ENCODE measurements at places on chromosomes 13 and 19.

GRCh38 chr19:28502879-28503734 is 709.8 kb downstream of the UQCRFS1 start:
- DNase-seq = no peak

GRCh38 chr19:47157431-47158321 is 27.0 kb downstream of the SAE1 start:
- peak; percentile 58 for DNase-seq

GRCh38 chr13:93343097-93343496 is 116.5 kb downstream of the GPC6 start:
- DNase-seq = no peak

- DNase-seq = peak; percentile 7
These were observed 17.5 kb downstream of the TMEM255B start for GRCh38 chr13:113776231-113777125.

GRCh38 chr19:4057931-4058692 is 8.6 kb downstream of the ZBTB7A start:
- peak; percentile 78 for DNase-seq

- DNase-seq = no peak
These were observed 14.0 kb downstream of the ZC3H4 start for GRCh38 chr19:47099576-47100050.

DNA sequence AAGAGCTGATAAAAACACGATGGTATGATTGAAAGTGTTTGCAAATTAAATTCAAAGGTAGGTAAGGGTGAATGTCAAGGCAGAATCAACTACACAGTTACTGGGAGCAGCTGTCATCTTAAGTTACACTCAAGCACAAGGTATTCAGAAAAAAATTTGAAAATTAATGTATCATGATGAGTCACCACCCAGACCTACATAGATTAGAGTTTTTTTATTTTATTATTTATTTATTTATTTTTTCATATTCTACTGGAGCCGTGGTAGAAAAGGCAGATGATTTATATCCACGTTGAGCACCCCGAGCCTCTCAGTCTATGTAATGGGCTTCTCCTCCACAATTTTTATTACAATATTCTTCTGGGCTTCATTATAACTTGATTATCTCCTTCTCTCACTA is 728.9 kb upstream of the ARGLU1 start:
- no peak for DNase-seq

DNA sequence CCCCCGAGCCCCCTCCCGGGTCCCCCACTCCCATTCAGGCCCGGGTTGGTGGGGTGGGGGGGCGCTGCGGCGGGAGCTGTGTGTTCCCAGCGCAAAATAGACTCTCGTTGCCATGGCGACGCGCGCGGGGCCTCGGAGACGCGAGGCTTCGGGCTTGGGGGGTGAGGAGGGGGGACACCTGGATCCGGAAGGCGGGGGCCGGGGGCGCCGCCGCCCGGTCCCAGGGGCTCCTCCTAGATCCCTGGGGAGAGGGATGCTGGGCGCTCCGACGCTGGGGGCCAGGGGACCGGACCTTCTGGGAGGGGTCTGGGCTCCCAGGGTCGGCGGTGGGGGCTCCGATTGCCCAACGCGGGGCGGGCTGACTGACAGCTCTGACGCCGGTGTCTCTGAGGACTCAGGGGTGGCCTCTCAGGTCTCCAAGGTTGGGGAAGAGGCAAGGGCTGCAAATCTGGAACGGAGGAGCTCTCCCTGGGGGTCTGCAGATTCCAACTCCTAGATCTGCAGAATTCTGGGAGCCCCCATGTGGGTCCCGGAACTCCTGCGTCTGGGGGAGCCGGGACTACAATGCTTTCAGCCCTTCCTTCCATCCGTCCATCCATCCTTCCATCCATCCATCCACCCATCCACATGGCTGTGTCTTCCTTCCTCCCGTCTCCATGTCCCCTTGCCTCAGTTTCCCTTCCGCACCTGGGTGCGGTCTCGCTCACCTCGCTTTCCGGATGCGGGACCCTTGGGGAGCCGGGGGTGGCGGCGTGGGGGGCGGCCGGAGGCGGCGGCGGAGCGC is 9.1 kb upstream of the SHISA7 start:
- no peak for DNase-seq

DNA sequence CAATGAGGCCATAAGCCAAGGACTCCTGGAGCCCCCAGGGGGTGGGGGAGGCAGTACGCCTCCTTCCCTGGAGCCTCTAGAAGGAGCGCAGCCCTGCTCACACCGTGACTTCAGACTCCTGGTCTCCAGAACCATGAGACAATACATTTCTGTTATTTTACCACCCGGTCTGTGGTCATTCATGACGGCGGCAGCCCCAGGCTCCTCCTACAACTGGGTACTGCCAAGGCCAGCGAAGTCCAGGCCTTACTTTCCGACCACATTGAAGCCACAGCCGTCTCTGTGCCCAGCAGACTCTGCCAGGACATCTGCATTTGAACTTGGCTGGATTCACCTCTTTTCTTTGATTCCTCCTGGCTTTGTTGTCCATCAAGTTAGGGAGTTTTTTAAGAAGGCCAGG is 10.5 kb downstream of the GNG7 start:
- no peak for DNase-seq

- DNase-seq = no peak
These were observed 6.5 kb downstream of the FGF22 start for GRCh38 chr19:645912-646778.

DNA sequence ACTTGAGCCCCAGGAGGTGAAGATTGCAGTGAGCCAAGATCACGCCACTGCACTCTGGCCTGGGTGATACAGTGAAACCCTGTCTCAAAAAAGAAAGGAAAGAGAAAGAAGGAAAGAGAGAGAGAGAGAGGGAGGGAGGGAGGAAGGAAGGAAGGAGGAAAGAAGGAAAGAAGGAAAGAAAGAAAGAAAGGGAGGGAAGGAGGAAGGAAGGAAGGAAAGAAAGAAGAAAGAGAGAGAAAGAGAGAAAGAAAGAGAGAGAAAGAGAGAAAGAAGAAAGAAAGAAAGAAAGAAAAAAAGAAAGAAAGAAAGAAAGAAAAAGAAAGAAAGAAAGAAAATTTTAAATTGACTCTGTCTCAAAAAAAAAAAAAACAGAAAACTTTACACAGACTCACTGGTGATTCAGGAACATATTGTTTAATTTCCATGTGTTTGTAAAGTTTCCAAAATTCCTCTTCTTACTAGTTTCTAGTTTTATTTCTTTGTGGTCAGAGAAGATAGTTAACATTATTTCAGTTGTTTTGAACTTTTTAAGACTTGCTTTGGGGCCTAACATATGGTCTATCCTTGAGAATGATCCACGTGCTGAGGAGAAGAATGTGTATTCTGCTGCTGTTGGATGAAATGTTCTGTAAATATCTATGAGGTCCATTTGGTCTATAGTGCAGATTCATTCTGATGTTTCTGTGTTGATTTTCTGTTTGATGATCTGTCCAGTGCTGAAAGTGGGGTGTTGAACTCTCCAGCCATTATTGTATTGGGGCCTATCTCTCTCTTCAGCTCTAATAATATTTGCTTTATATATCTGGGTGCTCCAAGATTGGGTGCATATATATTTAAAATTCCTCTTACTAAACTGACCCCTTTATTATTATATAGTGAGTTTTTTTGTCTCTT is 204.4 kb upstream of the SERP2 start:
- DNase-seq = no peak

- no peak for DNase-seq
These were observed 21.2 kb upstream of the CPB2 start for GRCh38 chr13:46126056-46126455.

DNA sequence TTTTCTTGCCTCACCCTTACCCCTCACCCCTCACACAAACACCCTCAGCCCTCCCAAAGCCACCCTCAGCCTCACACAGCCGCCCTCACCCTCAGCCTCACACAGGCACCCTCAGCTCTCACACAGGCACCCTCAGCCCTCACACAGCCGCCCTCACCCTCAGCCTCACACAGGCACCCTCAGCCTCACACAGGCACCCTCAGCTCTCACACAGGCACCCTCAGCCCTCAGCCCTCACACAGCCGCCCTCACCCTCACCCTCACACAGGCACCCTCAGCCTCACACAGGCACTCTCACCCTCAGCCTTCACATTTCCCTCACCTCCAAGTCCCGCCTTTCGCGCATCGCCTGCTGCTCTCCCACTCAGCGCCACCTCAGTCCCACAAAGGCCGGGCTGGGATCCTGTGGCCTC is 287 bp upstream of the ZSCAN22 start:
- DNase-seq = no peak

DNA sequence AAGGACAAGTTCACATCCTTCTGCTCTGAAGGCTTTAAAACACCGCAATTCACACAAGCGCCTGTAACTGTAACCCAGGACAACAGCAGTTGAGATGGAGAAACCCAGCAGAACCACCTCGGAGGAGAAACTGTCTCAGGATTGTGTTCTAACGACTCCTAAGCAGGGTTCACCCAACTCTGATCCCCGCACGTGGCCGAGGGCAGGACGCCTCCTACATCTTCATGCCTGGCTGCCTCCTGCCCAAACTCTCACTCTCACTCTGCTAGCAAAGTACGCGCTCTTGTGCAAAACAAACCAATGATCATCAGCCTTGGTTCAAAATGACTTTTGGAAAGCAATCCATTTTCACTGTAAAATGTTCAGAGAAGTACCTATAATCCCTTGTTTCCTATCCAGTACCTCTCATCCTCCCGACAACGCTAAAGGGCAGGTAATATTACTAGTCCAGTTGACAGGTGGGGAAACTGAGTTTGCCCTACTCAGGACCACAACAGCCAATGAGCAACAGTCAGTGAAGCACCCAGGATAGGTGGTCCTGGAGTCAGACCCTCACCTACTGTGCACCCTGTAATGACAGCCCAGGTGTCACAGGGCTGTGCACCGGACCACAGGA is 25.6 kb downstream of the EPS15L1 start:
- peak; percentile 35 for DNase-seq

- DNase-seq = no peak
These were observed 21.1 kb downstream of the ZNF350 start for GRCh38 chr19:51965583-51965982.

GRCh38 chr19:11067356-11068113 is 21.7 kb upstream of the LDLR start:
- peak; percentile 25 for DNase-seq

- DNase-seq = no peak
These were observed 38.8 kb downstream of the TDRD3 start for GRCh38 chr13:60435762-60436374.

DNA sequence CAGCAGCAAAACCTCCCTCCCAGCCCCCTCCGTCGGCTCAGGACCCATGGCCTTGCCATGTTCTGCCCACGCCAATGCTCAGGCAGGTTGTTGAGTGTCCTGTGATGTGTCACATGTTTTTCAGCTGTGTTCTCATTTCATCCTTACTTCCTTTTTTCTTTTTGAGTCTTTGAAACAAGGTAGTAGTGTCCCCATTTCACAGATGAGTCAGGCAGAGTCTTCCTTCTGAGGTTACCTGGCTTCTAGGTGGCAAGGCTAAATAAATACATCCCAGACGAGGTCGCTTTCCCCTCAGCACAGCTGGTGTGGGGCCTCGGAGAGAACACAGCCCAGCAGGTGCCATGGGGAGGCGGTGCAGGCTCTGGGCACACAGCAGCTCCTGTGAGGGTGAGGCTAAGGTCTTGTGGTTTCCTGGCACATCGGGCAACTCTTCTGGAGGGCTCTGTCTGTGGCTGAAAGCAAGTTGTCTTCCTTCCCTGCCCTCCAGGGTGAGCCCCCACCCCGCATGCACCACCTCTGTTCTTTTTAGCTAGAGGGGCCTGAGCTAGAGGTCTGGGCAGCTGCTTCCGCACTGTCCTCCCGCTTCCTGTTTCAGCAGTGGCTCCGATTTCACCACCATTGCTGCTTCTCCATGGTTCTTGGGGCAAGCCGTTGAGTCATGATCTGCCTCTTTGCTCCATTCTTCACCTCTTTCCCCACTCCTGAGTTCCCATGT is 15.1 kb downstream of the PRAM1 start:
- no peak for DNase-seq

DNA sequence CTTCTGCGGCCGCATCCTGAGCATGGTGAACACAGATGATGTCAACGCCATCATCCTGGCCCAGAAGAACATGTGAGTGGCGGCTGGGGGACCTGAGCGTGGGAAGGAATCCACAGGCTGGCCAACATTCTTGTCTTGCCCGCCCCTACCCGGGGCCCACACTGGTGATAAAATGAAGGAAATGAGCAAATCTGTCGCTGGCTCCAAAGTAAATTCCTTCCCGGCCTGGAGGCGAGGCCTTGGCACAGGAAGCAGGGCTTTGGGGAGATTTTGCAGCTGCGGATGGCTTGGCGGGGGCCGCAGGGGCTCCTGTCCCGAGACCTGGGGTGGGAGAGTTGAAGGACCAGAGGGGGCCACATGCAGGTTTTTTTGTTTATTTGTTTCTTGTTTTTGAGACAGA is 4.4 kb downstream of the KXD1 start:
- DNase-seq = no peak

DNA sequence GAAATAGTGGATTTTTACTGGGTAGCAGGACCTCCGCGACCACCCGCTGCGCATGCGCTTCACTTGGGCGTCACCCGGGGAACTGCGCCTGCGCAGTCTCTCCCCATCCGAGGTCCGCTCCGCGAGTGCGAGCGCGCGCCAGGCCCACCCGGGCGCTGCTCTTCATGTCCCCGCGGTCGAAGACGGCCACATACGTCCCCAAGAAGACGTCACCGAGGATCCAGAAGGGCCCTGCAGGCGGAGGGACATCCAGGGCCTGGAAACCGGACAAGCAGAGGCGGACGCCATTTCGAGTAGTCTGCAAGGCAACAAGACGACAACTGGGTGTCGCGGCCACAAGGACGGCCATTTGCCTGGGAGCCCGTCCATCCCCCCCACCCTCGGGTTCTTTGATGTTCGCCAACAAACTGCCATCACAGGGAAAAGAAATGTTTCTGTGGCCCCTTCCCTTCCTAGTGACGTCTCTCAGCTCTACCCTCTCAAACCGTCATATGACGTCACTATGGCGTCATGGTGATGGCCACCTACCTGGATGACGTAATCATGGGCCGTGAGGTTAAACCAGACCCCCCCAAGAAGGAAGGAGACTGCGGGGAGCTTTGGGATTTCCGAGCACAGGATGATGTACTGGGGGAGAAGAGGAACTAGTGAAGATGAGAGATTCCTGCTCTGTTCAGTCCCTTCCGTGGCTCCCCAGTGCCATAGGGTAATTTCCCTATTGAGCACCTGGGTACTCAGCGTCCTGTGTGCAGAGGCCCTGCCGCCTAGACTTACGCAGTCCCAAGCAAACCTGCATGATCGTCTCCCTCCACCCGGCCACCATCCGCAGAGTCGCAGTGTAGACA is 6.7 kb downstream of the NAPSA start:
- peak; percentile 27 for DNase-seq

DNA sequence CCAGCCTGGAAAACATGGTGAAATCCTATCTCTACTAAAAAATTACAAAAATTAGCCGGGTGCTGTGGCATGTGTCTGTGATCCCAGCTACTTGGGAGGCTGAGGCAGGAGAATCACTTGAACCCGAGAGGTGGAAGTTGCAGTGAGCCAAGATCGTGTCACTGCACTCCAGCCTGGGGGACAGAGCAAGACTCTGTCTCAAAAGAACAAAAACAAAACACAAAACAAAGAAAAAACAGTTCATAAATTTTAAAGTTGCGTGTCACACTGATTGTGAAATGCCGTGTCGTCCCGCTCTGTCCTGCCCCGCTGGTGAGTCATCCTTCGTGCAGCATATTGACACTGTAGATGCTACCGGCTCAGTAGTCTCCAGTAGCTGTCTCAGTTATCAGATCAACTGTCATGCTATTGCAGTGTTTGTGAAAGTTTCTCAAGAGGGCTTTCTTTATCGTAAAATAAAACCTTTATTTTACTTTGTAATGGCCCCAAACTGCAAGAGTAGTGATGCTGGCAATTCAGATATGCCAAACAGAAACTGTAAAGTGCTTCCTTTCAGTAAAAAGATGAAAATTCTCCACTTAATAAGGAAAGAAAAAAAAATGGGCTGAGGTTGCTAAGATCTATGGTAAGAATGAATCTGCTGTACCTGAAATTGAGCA is 36.4 kb upstream of the IGFL1 start:
- DNase-seq = peak; percentile 66

- no peak for DNase-seq
These were observed 9.7 kb downstream of the PCCA start for GRCh38 chr13:100098445-100099116.
